Activated CD8-positive, alpha-beta memory T cell treated with anti-CD3 and anti-CD28 coated beads for 24 hours (primary cell): ENCODE measurements at places on chromosomes 1 and 21.

GRCh38 chr1:192382758-192383157 lies 66.0 kb downstream of the RGS21 start:
- DNase-seq = no peak

DNA sequence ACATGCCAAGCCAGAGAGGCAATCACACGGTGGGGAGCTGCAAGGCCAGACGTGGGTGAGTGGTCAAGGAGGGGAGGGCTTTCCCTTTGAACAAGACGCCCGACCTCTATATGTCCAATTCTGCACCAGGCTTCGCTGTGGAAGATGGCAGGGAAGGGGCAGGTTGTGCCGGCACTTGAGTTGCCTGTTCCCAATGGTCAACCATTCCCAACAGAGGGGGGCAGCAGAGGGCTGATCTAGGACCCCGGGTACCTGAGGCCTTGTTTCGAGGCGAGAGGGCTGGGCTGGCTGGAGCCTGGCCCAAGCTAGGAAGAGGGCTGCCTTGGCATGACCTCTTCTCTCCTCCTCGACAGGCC lies 64.9 kb downstream of the TMEM53 start:
- peak; percentile 64 for DNase-seq

DNA sequence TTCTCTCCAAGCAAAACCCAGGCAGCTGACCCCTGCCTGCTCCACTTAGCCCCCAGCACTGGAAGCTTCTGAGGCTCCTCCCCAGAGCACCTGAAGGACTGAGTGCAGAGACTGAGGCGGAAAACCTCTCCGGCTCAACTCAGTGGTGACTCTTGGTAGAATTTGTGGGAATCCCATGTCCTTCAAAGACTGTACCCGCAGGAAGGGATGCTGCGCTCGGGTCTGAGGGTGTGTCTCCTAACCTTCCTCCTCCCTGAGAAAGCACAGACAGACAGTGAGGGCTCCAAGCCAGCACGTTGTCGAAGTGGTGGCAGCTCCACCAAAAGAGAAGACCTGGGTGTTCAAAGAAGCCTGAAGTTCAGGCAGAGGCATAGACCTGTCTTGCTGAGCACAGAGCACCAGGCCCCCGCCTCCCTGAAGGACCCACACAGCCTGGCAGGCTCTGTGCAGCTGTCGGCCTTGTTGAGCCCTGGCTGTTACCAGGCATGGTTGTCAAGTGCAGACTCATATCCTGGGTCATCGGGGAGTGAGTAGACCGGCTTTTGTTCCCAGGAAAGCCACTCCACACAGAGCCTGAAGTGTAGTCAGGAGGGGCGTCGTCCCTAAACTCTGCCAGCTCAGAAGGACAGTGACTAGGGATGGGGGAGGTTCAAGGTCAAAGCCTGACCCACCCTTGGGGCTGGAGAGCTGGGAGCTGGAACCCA lies 36.7 kb downstream of the CSMD2 start:
- no peak for DNase-seq

DNA sequence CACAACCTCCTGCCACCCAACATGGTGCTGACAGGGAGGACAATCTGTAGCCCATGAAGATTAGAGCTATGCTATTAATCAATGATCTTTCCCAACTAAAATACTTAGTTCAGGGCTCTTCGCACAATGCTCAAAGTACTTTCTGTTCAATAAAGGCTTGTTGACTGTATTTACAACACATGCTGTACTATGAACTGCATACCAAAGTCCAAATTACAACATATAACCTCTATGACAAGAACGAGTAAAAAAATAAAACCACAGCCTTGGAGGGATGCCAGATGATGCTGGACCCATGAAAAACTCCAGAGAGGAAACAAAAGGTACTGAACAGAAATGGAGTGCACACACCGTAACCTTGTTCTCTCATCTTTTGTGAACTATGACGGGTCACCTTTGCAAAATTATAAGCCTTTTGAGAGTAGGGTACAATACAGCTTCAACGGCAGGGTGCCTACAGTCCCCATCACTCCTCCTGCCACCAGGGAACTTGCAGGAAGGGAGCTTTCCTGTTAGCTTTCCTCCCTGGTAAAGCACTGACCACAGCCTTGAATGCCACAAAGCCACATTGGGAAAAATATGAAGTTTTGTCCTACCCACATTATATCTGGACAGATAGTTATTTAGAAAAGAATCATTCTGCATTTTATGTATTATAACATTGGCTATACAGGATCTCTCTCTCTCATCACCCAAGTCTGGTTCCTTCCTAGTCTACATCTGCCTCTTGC lies 175.6 kb downstream of the NRIP1 start:
- DNase-seq = no peak

GRCh38 chr1:125065821-125066180 lies 3881.0 kb downstream of the SRGAP2C start:
- DNase-seq = no peak

DNA sequence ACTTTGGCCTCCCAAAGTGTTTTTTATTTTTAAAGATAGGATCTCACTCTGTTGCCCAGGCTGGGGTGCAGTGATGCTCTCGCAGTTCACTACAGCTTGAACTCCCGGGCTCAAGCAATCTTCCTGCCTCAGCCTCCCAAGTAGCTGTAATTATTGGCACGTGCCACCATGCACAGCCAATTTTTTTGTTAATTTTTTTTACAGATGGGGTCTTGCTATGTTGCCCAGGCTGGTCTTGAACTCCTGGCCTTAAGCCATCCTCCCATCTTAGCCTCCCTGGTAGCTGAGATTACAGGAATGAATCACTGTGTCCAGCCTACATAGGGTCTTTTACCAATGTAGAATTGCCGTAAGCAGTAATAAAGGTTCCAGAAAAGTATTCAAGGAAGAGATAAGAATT lies 49.1 kb upstream of the HP1BP3 start:
- DNase-seq = no peak

GRCh38 chr1:176609556-176610408 lies 146.8 kb downstream of the PAPPA2 start:
- DNase-seq = no peak
